ENCODE measurements at places on chromosomes 2 and 18. TPM values are rescaled to one million over a fixed set of nuclear protein-coding genes. Genes with fewer than 3 reads are reported as not detected.

Gene SGPP2
- total RNA-seq: 96.5 TPM

DNA sequence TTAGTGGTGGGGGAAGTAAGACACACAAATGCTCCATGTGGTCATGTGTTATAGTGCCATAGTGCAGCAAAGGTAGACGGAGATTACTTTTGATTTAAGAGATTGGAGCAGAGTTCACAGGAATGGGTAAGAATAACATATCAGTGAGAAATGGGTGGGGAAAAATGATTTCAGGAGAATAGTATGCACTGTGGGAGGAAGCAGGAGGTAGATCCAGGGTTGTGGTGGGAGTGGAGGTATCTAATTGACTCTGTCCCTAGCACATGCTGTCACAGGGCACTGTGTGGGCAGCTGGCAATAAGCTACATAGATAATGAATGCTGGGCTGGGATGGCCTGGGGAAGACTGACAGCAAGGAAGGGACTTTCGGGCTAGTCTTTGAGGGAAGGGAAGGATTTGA, 65.3 kb downstream of the STAT1 start:
- DNase-seq: no peak

- DNase-seq: no peak
Measured at GRCh38 chr2:134609924-134610513, 108.8 kb downstream of the TMEM163 start.

GRCh38 chr2:134379293-134379692, 125.4 kb downstream of the MGAT5 start:
- no peak for DNase-seq

Gene ARHGAP15
- total RNA-seq: 3.7 TPM

DNA sequence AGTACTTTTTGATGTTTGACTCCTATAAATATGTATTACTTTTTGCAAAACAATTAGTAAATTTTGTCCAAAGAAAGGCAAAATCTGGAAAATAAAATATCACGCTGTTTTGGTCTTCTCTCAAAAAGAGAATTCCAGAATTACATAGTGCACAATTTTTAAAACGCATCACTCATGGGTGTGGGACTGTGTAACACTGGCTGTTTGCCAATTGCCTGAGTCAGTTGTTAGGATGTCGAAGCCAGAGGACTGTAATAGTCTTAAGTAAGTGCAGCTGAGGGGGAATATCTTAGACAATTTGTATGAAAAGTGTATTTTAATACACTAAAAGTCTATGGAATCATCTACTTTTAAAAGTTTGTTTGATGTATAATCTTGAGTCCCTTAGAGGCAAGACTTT, 24.1 kb upstream of the EPHA4 start:
- DNase-seq: no peak

DNA sequence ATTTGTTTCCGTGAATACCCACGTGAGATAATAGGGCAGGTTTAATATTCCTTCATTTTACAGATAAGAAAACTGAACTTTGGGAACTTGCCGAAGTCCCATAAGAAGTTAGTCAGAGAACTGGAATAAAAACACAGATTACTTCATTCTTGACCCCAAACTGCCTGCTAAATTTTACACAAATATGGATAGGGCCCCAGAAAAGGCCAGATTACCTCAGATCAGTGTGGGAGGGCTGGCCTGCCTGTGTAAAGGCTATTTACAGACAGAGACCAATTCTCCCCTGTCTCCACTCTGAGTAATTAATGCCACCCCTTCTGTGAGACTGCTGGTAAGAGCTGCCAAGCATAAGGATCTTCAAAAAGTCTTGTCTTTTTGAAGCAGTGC, 139.2 kb downstream of the MGAT5 start:
- DNase-seq: no peak

GRCh38 chr2:46079985-46080560, 217.1 kb upstream of the EPAS1 start:
- DNase-seq: no peak

Gene APOB
- total RNA-seq: 1.0 TPM

DNA sequence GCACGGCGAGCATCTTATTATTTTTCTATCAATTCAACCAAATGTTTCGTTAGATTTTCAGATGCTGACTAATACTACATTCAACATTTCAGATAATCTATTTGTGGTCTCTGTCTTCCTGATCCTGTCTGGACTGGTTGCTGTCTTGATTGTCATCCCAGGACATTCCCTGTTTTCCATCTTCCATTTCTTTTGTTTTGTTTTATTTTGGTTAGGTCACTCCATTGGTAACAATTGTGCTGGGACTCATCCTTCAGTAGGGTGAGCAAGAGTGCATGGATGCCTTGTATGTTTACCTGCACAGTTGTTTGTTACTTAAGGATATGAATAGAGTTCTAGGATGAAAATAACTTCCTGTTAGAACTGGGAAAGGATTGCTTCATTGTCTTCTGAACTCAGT, 55.9 kb upstream of the ACYP2 start:
- DNase-seq: no peak

GRCh38 chr18:11121443-11121849, 27.9 kb downstream of the PIEZO2 start:
- DNase-seq: no peak

- DNase-seq: no peak
Measured at GRCh38 chr2:190098851-190099250, 36.3 kb upstream of the MSTN start.

DNA sequence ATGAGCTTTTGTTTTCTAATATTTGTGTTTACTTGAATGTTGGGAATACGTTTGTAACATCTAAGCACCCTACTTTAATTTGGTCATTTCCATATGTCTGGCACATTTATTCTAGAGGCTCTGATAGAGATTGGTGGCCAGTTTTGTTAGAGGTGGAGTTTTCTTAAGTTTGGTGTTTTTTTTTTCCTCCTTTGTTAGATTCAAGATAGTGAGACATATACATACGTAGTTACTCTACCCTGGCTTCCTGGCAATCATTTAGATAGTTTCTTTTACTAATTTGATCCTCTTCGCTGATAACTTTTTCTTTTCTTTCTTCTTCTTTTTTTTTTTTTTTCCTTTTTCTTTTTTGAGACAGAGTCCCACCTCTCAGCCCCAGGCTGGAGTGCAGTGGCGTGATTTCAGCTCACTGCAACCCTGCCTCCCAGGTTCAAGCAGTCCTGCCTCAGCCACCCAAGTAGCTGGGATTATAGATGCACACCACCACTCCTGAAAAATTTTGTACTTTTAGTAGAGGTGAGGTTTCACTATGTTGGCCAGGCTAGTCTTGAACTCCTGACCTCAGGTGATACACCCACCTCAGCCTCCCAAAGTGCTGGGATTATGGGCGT, 26.6 kb downstream of the SMCHD1 start:
- DNase-seq: no peak

DNA sequence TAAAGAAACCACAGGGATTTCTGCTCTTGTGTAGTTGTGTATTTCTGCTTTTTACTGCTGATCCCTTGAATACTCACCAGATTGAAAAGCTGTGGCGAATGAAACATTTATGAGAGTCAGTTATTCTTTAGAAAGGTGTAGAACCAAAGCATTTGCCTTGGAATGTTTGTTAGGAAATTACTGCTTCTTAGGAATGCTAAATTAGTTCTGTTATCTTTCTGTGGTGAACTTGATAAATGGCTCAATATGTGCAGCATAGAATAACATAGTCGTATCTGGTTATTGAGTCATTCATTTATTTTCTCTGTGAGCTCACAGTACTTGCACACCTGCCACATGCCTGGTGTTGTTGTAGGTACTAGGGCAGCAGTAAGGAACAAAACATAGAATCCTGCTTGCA, 57.0 kb upstream of the FAM237A start:
- DNase-seq: no peak

Gene PRSS56
- total RNA-seq: not detected

DNA sequence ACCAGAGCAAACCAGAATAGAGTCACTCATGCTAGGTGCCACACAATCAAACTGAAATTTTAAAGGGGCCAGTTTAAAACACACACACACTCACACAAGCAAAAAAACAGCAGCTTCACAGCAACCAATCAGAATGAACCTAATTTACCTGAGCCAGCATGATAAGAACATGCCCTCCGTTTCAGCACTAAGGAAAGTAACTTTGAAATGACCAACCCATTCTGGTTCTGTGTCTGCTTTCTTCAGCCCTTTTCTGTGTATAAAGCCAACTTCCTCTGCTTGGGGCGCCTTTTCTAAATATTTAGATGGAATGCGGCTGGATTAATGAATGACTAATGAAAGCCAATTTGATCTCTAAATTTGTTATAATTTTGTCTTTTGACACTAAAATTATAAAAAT, 629.1 kb downstream of the ZEB2 start:
- DNase-seq: no peak

Gene PRKAG3
- not detected for total RNA-seq

GRCh38 chr2:149050188-149050587, 11.7 kb downstream of the LYPD6B start:
- no peak for DNase-seq

GRCh38 chr2:205868773-205869333, 186.6 kb downstream of the NRP2 start:
- DNase-seq: no peak

GRCh38 chr2:62814123-62814522, 108.6 kb downstream of the EHBP1 start:
- no peak for DNase-seq

Gene UBE2F
- 51.8 TPM for total RNA-seq

Gene HOXD4
- 1.6 TPM for total RNA-seq

- peak; percentile 92 for DNase-seq
Measured at GRCh38 chr2:9843229-9844035, at the start of gene TAF1B. Gene TAF1B, plus strand, starts transcription at chr2:9843474. Its CDS starts 68 bp downstream, at chr2:9843542.

DNA sequence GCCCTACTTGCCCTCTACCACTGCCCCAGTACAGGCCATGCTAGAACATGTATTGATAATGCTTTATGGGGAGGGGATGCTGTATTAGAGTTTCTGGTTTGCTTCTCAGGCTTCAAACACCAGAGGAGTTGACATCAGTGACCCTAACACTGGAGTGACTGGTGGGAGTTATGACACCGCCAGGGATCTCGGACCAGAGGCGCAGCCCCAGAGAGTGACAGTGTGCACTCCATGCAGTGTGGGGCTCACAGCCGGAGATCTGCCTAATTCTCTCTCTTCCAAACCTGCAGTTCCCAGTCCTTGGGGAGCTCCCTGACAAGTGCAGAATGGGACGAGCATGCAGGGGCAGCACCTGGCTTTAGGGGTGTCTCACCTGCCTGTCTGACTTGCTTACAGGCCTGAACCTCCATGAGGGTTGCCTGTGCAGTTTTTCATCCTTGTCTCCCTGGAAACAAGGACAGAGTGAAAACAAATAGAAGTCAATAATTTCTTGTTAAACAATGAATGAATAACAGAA, 244.9 kb upstream of the MYT1L start:
- DNase-seq: no peak

- DNase-seq: no peak
Measured at GRCh38 chr2:189576396-189576795, 4.2 kb downstream of the SLC40A1 start.

GRCh38 chr18:32445846-32446245, 24.8 kb downstream of the GAREM1 start:
- DNase-seq: no peak

- DNase-seq: no peak
Measured at GRCh38 chr18:7117390-7118355, at the start of gene LAMA1. Gene LAMA1, minus strand, starts transcription at chr18:7117797. Its CDS starts 77 bp downstream, at chr18:7117720.

GRCh38 chr2:44736270-44736942, 205.1 kb upstream of the SIX3 start:
- DNase-seq: no peak

Gene ALPI
- 9.4 TPM for total RNA-seq

Gene CENPA
- 6.5 TPM for total RNA-seq

- DNase-seq: peak; percentile 23
Measured at GRCh38 chr18:26794230-26795101, 71.0 kb downstream of the AQP4 start.

DNA sequence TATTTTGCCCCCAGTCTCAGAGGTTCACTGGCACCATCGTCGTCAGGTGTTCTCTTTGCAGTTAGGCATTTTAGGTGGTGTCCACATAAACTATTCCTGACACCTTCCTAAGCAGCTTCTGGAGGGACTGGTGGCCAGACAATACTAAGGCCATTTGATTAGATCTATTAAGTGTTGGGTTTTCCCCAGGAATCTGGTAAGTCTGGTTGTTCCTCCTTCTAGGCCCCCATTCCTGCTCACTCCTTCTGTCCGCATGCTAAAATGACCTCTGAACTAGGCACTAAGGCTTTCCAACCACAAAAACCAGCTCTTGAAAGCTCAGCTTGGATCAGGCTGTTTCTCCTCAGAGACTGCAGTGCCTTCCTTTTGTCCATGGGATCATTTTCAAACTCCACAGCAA, 100.7 kb downstream of the MGAT5 start:
- no peak for DNase-seq

Gene LYPD6
- total RNA-seq: 8.4 TPM

Gene IL37
- total RNA-seq: not detected

GRCh38 chr2:12107939-12108338, 361.5 kb downstream of the LPIN1 start:
- no peak for DNase-seq

Gene OSR1
- 2.4 TPM for total RNA-seq
